ENCODE measurements at places on chromosomes 5 and 9.

GRCh38 chr9:136847826-136848392 is 1.3 kb upstream of the PHPT1 start:
- DNase-seq, result peak; percentile 56

DNA sequence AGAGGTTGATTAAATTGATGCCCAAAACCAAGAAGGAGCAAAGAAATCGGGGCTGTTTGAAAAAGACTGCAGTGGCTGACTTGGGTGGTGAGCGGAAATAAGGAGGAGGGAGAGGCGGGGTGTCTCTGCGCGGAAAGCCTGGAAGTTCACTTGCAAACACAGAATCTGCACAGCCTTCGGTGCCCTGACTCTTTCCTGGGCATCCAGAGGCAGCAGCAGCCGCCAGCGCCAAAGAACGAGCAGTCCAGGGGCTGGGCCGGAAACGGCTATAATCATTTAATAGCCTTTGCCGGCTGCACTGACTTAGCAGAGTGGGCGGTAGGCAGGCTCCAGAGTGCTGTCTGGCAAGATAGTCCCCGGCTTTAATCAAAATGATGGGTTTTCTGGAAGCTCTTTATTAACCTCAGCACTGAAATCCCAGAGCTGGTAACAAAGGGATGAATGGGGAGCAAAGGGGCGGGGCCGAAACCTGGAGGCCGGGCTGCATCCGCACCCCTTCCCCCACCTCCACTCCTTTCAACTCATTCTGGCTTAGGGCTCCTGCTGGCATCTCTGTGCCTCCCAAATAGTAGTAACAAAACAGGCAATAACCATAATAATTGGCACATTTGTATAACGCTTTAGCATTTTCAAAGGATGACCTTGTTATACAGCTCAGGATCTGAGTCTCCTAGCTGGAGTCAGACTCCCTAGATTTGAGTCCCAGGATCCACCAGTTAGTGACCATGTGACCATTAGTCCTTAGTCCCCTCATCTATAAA is 35.7 kb downstream of the PCDHAC2 start:
- no peak for DNase-seq

DNA sequence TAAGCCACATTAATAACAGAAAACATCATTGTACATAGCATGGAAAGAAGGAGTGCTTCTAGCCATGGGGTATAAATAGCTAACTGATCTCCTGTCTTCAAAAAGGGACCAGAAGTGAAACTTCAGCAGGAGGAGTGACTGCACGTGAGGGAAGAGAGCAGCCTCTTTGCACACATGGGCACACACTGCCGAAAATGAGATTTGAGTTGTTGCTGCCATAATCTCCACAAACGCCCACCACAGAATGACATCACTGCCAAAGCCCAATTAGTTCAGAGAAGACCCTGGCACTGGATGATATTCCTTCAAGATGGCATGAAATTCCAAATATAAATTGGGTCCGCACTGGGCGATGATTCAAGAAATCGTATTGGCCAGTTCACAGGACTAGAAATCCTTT is 238.9 kb upstream of the NR4A3 start:
- DNase-seq, result no peak

DNA sequence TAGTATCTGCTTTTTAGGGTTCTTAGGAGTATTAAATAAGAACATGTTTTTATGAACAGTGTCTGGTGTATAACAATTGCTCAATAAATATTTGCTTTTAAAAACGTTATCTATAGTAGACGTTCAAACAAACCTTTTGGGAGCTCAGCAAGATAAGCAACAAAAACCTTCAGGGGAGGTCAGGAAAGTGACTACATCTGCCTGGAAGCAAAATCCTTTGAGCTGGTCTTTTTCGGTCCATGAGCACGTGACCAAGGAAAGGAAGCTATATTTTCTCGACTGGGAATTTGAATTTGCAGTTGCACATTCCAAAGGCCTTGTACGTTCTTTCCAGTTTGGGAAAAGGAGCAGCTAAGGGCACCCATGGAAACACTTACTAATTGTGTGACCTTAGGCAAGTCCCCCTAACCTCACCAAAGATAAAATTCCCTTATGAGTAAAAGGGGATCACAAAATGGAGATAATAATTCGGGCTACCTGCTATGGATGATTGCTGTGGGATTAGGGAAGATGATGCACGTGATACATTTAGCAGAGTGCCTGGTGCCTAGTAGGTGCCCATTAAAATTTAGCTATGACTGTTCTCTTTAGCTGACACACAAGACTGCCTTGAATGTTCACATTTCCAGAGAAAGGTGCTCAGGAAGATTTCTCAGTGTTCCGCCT is 45.4 kb downstream of the PTTG1 start:
- no peak for DNase-seq

Data from thoracic aorta (tissue), 2 donors.